ENCODE measurements at places on chromosomes 1 and 21.

DNA sequence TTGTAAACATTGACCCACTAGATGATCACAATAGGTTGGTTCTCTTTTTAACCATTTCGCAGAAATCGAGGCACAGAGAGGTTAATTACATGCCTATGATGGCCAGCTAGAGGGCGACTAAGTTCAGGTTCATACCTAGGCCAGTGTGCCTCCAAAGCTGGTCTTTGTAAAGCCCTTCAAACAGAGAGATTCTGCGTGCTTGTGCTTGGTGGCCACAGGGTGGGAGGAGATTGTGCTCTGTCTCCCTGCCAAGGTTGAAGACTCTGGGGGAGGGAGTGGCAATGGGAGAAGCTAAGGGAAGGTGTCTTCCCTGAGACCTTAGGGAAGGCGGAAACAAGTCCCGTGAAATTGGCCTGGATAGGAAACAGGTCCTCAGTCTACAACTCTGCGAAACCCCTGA lies 59.1 kb upstream of the RBM15 start:
- DNase-seq: no peak

DNA sequence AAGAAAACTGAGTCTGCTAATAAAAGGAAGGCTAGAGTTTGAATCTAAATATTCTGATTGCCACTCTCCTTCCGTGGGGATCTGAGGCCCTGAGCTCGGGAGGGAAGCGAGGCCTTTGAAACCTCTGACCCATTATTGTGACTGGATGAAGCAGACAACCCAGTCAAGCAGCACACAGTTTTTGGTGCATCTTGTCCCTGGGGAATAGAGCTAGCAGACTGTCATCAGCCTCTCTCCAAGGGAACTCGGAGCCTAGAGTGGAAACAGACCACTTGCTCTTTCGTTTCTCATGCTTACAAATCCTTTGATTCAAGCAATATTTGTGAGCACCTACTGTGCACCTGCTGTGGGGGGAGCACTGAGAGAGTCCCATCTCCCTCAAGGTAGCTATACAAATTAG lies 133.2 kb upstream of the KLHDC7A start:
- no peak for DNase-seq

- DNase-seq: no peak
Observed at GRCh38 chr1:70085521-70085920, 119.9 kb downstream of the LRRC40 start.

DNA sequence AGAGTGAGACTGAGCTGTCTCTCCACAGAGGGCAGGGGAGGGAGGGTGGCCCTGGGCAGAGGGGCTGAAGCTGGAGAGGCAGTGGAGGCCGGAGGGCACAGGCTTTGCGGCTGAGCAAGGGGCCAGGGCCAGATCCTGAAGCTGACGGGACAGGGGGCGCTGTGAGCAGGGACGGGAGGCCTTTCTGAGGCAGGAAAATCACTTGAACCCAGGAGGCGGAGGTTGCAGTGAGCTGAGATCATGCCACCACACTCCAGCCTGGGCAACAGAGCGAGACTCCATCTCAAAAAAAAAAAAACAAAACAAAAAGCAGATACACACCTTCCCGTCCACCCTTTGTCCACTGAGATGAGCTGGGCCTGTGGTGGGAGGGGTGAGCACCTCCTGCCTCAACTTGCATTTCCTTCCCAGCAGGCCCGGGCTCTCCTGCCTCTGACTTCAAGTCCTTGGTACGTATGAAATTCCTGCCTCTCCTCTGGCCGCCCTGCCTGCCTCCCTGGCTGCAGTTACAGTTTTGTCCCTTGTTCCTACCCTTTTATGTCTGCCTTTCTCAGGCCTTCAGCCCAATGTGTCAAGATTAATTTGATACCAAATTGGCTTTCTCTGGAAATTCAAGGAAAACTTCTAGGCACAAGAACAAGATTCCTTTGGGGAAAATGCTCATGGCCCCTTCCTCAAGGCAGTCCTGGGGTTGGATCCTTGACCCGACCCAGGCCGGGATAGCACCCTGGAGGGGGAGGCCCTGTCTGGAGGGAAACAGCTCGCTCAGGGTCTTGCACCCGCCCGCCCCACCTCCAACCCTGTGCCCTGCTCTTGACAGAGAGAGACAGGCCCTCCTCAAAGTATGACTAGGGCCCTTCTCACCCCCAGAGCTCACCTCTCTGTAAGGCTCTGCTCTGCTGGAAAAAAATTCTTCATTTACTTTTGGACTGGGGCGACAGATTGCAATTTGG lies 11.2 kb upstream of the ADAMTSL4 start:
- DNase-seq: no peak

DNA sequence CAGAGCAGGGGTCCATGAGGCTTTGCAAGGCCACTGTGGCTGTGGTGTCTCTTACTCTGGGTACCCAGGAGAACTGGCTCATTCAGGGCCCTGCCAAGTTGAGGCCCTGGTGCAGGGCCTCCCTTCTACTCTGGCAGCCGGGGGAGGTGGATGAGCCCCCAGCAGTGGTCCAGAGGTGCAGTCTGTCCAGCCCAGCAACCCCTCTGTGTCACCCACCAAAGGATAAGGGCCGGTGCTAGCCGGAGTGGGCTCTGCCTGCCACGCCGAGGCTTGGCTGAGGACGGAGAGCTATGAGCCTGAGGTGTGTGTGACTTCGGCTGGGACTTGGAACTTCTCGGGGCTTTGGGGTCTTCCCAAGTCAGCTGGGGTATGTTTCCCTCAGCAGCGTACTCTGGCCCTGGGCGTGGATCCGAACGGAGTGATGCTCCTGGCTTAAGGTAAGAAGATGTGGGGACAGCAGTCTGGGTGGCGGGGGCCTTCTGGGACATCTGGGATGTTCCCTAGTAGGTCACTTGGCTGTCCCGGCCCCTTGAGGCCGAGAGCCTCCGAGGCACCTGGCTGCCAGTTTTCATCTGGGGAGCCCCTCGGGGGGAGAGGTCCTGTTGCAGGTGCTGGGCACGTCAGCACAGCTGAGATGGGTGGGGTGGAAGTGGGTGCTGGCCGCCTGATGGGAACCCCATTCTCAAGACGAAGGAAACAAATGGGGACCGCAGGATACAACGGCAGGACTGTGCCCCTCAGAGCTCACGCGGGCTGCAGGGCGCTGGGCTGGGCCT lies 25.9 kb downstream of the RUNX3 start:
- no peak for DNase-seq

DNA sequence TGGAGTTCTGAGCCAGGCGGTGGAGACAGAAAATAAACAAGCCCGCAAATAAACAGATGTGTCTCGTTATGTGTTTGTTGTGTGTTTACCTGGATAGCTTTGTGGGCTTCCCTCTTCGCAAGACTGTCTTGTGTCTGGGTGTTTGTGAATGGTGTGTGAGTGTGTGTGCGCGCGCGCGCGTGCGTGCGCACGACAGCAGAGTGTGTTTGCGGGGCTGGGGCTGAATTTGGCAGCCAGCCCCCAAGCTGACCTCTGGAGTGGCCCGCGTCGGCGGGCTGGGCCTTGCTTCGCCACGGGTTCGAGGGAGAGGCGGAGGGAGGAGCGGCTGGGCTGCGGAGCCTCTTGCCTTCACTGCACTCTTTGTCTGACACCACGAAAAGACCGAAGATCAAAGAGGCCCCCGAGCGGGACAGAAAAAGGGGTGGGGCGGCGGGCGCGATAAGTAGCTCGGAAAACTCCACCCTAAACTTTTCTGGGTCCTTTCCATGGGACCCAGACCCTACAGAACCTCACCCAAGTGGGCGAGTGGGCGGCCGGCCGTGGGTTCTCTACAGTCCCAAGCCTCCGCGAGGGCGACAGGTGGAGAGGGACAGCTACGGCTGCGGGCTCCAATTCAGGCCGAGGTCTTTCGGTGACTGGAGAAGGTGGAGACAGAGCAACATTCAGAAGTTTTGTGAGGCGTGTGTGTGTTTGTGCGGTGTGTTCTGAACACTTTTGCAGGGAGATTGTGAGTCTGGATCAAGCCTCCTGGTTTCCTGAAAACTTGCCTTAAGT lies 14.5 kb downstream of the PAX7 start:
- DNase-seq: no peak

Data from stimulated activated CD8-positive, alpha-beta memory T cell treated with anti-CD3 and anti-CD28 coated beads, Interleukin-7, amount 100 ng/mL, for 24 hours (primary cell).